ENCODE measurements at places on chromosomes 4 and X. TPM values are rescaled to one million over a fixed set of nuclear protein-coding genes. Genes with fewer than 3 reads are reported as not detected.

MAGEE2 gene
- 0.39 TPM for total RNA-seq

MAGEA1 gene
- not detected for total RNA-seq

GRCh38 chr4:878796-879728 lies 53.1 kb downstream of the GAK start:
- no peaks in the 10 kb centered on the region for H3K36me3 ChIP-seq
- no peak overlapping the region for H3K27ac ChIP-seq
- no peaks in the 10 kb centered on the region for H3K27me3 ChIP-seq
- H3K4me1 ChIP-seq, result no peaks in the 10 kb centered on the region
- no peak overlapping the region for H3K4me3 ChIP-seq
- no peak for DNase-seq

DNA sequence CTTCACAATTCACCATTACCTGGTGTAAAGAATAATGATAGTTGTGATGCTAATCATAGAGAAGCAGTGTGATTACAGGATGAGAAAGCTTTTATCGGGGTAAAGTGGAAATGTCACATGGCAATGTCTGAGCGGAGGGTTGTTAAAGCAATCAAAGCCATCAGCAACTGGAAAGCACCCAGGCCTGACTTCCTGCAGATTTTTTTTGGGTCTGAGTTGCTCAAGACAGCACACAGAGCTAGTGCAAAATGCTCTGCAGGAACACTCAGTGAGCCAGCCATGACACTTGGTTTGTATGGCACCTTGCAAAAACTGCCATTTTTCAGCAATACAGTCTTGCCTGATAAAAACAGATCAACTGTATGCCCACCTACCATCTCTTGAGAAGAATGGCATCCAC lies 152.9 kb downstream of the COL4A6 start:
- no peak overlapping the region for H3K27ac ChIP-seq
- no peak overlapping the region for H3K4me3 ChIP-seq
- no peaks in the 10 kb centered on the region for H3K4me1 ChIP-seq
- no peaks in the 10 kb centered on the region for H3K27me3 ChIP-seq

GRCh38 chr4:75976177-75976576 lies 14.6 kb downstream of the SDAD1 start:
- no peaks in the 10 kb centered on the region for H3K4me1 ChIP-seq
- no peak overlapping the region for H3K4me3 ChIP-seq
- no peak for DNase-seq
- no peaks in the 10 kb centered on the region for H3K27me3 ChIP-seq

- peak; percentile 80 for DNase-seq
- H3K4me1 ChIP-seq, result no peaks in the 10 kb centered on the region
- H3K27me3 ChIP-seq, result no peaks in the 10 kb centered on the region
- no peaks in the 10 kb centered on the region for H3K36me3 ChIP-seq
- H3K27ac ChIP-seq, result no peak overlapping the region
These were observed 3.1 kb upstream of the FGB start for GRCh38 chr4:154559494-154560418.

DNA sequence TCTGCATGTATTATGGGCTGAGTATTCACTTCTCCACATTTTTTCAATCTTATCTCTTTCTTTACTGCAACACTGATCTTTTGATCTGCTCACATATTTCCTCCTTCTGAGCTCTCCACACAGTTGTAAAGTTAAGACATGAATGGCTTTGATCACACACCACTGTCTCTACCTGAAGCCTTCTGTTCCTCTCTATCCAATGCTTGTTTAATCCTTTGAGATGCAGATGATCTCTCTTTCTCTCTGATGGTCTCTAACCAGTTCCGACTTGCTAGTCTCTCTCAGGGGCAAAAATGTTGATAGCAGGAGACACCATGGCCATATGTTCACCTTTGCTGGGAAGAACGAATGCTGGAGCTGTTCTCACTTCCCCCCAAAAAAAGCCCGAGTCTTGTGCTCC lies 162.4 kb downstream of the UNC5C start:
- H3K4me1 ChIP-seq, result peaks cover 30% of the 10 kb centered on the region
- no peaks in the 10 kb centered on the region for H3K36me3 ChIP-seq
- no peak overlapping the region for H3K4me3 ChIP-seq
- peak; percentile 81 for DNase-seq

DNA sequence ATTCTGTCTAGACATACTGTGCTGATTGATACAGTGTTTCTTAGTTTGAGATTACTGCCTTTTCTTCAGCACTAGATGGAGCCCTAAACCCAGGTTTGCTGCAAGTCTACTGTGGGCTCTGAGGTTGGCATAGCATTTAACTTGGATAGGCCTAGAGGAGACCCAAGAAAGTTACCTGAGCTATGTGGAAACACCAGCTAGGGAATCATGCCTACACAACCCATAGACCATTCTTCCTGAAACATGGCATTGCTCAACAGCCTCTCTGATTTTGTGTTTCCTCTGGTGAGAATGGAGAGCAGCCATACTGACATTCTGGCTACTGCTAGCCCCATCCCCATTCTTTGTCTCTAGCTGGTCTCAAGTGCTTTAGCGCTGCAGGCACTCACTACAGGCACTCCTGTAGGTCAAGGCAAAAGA lies 287.7 kb upstream of the PCDH18 start:
- DNase-seq, result peak; percentile 81
- H3K36me3 ChIP-seq, result no peaks in the 10 kb centered on the region
- H3K27me3 ChIP-seq, result no peaks in the 10 kb centered on the region
- H3K4me3 ChIP-seq, result no peak overlapping the region

GRCh38 chr4:38615847-38616246 lies 48.2 kb upstream of the KLF3 start:
- H3K27ac ChIP-seq, result no peak overlapping the region
- no peak overlapping the region for H3K4me3 ChIP-seq
- no peaks in the 10 kb centered on the region for H3K36me3 ChIP-seq
- H3K4me1 ChIP-seq, result peaks cover 8% of the 10 kb centered on the region

DNA sequence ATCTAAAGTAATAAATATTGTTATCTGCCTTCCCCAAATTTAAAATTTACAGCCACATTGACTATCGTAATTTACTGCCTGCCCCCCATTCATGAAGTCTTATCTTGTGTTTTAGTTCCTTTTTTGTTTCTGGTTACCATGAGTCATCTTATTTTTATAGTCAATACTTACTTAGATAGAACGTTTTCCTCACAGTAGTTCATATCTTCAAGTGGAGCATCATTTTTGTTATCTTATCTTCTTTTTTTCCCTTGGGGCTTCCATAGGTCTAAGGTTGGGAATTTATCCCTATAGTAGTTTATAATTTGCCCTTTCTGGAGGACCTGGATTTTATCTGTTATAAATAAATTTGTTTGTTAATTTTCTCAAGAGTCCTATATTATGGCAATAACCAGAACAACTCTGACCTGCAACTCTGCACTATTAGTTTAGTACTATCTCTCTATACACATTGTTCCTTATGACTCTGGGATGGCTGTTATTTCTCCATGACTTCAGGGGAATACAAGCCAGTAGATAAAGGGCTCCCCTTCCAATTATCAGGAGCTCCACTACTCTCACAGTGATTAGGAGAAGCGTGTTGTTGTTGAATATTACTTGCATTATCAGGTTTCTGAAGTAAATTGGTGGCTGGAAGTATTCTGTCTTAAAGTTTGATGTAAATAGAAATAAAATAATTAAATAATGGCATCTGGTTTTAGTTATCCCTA lies 330.6 kb downstream of the GALNTL6 start:
- no peak overlapping the region for H3K27ac ChIP-seq
- H3K36me3 ChIP-seq, result no peaks in the 10 kb centered on the region
- no peaks in the 10 kb centered on the region for H3K4me1 ChIP-seq
- no peaks in the 10 kb centered on the region for H3K27me3 ChIP-seq
- H3K4me3 ChIP-seq, result no peak overlapping the region

DNA sequence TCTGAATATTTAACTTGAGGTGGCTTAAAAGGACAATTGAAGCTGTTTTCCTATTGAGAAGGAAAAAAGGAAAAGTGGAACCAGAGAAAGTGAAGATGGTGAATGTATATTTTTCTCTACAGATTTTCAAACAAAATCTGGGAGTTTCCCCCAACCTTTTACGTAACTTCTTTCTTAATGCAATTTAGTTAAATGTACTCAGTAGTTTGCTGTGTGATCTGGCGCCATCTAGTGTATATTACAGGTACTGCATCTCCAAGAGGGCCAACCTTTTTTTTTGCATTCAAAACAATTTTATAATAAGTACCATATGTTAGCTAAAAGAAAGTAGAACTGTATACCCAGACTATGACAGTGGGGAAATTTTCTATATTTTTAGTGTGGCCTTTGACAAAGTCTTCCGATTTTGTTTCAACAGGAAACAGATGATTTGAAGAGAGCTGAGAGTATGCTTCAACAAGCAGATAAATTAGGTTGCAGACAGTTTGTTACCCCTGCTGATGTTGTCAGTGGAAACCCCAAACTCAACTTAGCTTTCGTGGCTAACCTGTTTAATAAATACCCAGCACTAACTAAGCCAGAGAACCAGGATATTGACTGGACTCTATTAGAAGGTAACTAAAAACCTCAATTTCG lies 82.0 kb downstream of the PLS3 start:
- H3K4me1 ChIP-seq, result peaks cover 6% of the 10 kb centered on the region
- peak; percentile 34 for DNase-seq
- H3K36me3 ChIP-seq, result no peaks in the 10 kb centered on the region

Measured in GM23338 (cell line).